Naive B cell (primary cell): ENCODE measurements at places on chromosomes 12 and 14.

DNA sequence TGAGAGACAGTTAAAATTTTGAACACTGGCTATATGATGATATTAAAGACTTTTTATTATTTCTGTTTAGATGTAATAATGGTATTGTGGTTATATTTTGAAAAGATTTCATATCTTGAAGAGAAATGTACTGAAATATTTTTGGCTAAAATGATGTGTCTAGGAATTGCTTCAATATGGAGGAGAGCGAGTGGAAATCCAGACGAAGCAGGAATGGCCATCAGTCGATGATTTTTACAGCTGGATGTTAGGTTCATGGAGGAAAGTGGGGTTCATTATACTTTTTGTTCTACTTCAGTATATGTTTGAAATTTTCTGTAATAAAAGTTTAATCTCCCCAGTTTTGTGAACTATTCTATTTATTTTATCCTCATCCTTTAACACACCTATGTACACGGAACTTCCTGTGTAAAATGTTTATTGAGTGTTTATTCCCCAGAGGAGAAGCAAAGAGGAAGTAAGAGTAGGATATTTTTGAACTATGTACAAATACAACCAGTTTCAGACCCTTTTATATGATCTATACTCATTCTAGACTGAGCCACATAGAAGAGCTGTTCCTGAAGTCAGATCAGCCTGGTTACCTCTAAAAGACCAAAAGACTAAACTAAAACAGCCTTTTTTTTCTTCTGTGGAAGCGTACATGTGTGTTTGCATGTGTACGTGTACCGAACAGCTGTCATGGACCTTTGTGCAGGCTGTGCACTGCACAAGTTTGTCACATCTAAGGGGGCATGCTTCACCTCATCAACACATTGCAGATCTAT is 211.0 kb upstream of the NUDT4 start:
- peak; percentile 51 for DNase-seq

DNA sequence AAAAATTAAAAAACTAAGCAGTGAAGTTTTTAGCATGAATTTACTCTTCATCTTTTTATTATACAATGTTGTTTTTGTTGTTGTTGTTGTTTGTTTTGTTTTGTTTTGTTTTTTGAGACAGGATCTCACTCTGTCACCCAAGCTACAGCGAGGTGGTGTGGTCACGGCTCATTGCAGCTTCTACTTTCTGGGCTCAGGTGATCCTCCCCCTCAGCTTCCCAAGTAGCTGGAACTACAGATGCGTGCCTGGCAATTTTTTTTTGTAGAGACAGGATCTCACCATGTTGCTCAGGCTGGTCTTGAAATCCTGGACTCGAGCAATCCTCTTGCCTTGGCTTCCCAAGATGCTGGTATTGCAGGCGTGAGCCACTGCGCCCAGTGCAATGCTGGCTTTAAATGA is 11.3 kb downstream of the PPFIBP1 start:
- no peak for DNase-seq

DNA sequence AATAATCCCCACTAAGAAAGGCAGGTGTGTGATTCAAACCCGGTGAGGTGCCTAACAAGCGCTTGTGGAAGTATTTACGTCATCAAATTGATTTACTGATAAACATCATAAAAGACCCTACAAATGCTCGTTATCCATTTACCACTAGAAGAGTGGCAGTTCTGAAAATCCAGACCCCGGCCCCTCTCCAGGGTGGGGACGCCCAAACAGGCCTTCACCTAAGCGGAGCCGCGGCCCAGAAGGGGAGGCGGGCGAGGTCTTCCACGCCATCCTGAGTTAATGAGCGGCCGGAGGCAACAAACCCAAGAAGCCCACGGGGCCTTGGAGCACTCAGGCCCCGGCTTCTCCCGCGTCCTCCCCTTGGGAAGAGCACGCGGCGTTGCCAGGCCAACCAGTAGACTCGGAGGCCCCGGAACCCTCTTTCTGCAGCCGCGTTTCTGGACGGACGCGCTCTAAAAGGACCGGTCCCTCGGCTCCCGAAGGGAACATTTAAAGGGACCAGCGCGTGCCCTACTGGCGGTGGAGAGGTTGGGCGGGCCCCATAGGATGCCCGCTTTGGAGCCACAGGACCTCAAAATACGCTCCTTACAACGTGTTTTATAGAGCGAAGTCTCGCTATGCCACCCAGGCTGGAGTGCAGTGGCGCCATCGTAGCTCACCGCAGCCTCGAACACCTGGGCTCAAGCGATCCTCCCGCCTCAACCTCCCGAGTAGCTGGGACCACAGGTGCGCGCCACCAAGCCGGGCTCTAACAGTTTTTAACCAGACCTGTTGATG is 3.5 kb downstream of the PTPN21 start:
- no peak for DNase-seq

GRCh38 chr12:10331642-10332239 is 24.1 kb downstream of the KLRD1 start:
- DNase-seq = peak; percentile 33

- DNase-seq = no peak
These were observed 43.8 kb upstream of the EMP1 start for GRCh38 chr12:13152756-13153155.

- no peak for DNase-seq
These were observed 92.3 kb upstream of the FERMT2 start for GRCh38 chr14:53043027-53043581.

DNA sequence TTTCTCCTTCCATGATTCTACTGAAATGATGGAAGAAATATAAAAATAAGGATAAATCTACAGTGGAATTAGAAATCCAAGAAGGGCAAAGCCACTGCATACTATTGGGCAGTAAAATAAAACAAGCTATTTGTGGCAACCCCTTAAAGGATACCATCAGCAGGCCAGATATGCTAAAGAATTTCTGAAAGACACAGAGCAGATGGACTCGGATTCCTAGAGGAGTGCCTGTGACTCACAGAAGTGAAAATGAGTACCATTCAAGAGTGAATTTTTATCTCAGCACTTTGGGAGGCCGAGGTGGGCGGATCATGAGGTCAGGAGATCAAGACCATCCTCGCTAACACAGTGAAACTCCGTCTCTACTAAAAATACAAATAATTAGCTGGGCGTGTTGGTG is 318.1 kb downstream of the LRIG3 start:
- DNase-seq = no peak

DNA sequence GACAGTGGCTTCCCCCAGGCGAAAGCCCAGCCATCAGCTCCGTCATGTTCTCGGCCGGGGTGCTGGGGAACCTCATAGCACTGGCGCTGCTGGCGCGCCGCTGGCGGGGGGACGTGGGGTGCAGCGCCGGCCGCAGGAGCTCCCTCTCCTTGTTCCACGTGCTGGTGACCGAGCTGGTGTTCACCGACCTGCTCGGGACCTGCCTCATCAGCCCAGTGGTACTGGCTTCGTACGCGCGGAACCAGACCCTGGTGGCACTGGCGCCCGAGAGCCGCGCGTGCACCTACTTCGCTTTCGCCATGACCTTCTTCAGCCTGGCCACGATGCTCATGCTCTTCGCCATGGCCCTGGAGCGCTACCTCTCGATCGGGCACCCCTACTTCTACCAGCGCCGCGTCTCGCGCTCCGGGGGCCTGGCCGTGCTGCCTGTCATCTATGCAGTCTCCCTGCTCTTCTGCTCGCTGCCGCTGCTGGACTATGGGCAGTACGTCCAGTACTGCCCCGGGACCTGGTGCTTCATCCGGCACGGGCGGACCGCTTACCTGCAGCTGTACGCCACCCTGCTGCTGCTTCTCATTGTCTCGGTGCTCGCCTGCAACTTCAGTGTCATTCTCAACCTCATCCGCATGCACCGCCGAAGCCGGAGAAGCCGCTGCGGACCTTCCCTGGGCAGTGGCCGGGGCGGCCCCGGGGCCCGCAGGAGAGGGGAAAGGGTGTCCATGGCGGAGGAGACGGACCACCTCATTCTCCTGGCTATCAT is 663 bp downstream of the PTGER2 start:
- DNase-seq = peak; percentile 18

GRCh38 chr12:5497329-5498053 is 65.6 kb downstream of the NTF3 start:
- no peak for DNase-seq

GRCh38 chr12:57726151-57726883 is 12.2 kb downstream of the AGAP2 start:
- no peak for DNase-seq

GRCh38 chr14:78172428-78172827 is 2.3 kb downstream of the NRXN3 start:
- DNase-seq = no peak

DNA sequence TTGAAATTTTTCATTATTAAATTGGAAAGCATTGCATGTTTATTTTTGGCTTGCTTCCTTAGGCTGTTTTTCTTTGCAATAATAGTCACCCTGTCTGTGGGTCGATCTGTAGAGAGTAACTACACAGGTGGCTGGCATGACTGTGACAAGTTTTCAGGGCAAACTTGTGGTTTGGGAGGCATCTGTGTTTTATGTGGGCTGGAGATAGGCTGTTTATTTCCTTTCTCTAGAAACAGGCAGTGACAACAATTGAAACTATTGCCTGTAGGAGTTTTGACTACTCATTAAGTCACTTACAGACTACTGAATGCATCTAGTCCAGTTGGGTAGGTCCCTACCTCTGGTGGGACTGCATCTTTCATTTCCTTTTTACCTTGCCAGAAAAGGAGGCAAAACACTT is 155.6 kb downstream of the DYRK2 start:
- no peak for DNase-seq

DNA sequence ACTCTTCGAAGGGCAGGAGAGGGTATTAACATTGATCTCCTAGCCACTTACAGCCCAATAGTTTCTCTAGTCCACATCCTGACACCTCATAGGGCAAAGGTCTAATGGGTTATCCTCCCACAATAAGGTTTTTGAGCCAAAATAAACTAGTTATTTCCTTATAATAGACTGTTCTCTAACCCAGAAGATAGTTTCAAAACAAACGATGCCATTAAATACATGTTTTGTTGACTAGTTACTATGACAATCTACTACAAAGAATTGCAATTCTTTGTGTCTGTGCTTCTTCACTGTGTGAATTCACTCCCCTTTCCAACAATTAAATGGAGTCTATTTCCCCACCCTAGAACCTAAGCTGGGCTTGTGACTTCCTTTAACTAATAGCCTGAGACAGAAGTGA is 6.4 kb upstream of the ACTR10 start:
- DNase-seq = no peak

DNA sequence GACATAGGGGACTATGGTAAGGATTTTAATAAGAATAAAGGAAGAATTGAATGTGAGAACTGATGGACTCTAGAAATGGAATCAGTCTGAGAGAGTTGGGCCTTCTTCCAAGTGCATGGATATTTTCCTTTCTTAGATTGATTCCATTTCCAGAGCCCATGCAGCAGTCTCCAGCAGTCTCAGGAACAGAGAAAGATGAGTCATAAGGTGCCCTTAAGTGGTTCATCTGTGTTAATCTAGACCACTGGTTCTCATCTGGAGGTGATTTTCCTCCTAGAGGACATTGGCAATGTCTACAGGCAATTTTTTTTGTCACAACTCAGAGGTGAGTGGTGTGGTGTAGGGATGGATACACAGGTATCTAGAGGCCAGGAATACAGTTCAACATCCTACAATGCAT is 25.9 kb downstream of the TRIM9 start:
- no peak for DNase-seq

DNA sequence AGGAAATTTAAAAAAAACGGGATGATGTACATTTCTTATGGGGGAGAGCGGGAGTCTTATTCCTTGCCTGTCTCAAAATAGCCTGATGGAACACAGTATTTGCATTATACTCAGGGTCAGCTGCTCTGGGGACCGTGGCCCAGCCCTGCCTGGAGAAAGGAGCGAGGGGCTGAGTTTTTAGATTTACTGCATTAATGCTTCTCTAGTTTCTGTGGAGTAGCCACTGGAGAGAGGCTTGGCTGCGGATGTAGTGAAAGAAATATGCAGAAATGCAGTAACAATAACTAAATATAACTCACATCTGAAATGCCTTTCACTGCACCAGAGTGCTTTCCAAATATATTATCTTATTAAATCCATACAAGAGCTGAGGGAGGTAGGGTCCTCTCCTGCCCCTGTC is 87.6 kb upstream of the MAP1LC3B2 start:
- no peak for DNase-seq

DNA sequence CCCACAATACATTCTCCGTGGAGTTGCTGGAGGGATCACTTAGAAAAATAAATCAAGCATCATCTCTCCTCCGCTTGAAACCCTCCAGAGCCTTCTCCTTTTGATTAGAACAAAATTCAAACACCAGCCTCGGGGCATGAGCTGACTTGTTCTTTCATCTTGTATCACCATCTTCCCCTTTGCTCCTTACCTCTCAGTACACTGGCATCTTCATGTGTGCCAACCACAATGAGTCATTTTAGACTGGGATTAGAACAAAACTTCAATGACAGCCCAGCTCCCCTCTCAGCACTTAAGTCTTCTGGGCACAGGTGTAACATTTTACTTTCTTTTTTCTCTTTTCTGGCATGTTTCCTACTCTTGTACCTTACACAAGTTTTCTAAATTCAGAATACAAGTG is 1159.2 kb upstream of the TMEM132C start:
- DNase-seq = no peak
